ENCODE measurements at places on chromosomes 16 and 17.

GRCh38 chr16:54891346-54891745 is 39.3 kb upstream of the IRX5 start:
- DNase-seq, result no peak

DNA sequence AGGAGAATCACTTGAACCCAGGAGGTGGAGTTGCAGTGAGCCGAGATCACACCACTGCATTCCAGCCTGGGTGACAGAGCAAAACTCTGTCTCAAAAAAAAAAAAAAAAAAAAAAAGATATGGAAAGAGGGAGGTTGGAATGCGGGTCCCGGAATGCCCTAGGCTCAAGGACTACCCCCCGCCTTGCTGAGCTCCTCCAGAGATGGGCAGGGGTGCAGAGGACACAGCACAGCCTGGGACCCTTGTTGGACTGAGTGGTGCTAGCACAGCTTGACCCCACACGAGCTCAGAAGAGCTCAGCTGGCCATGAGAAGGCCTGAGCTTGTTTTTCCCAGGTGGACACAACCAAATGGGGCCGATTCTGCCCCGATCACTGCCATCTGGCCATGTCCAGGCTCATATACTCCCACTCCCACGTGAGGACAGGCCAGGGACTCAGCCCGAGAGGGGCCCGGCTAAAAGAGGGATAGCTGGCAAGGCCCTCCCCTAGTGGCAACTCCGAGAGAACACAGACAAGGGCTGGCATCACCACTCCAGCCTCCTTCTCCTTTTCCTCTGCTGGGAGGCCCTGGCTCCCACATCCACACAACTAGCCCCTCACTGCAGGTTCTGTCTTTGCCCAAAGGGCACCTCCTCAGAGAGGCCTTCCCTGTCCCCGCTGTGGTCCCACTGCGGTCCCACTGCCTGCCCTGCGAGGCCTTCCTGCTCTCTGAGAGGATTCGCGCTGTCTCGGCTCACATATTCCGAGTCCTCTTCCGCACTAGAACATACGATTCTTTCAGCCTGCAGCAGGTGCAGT is 11.0 kb downstream of the SGCA start:
- peak; percentile 21 for DNase-seq

DNA sequence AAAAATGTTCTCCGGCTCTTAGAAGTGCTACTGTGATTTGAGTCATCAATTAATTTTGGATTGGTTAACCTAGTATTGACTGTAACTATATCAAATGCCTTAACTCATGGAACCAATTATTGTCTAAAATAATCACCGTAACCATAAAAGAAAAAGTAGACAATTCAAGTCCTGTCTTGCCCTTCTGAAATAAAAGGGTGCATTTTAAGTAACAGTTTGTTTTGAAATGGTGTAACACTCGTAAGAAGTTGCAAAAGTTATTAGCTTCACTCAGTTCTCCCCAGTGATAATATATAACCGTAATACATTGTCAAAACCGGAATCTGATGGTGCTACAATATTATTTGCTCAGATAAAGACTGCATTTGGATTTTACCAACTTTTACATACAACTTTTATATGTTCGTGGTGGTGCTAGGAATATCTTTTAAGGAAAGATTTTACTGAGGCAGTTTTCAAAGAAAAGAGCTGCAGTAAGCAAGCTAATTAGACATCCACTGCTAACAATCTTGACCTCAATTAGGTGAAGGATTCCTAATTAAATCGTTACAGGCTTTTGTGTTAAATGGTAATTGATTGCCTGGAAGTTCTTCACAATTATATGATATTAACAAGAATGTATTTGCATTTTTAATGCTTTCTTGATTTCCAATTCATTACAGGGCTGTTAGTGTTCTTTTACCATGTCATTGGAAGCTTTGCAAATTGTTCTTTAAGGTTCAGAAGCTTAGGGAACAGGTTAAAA is 413.1 kb upstream of the MON1B start:
- DNase-seq, result no peak

- DNase-seq, result peak; percentile 5
Measured at GRCh38 chr16:64094181-64094965, 1027.5 kb downstream of the CDH11 start.

- no peak for DNase-seq
Measured at GRCh38 chr17:33924104-33924503, 331.0 kb upstream of the CCL2 start.

DNA sequence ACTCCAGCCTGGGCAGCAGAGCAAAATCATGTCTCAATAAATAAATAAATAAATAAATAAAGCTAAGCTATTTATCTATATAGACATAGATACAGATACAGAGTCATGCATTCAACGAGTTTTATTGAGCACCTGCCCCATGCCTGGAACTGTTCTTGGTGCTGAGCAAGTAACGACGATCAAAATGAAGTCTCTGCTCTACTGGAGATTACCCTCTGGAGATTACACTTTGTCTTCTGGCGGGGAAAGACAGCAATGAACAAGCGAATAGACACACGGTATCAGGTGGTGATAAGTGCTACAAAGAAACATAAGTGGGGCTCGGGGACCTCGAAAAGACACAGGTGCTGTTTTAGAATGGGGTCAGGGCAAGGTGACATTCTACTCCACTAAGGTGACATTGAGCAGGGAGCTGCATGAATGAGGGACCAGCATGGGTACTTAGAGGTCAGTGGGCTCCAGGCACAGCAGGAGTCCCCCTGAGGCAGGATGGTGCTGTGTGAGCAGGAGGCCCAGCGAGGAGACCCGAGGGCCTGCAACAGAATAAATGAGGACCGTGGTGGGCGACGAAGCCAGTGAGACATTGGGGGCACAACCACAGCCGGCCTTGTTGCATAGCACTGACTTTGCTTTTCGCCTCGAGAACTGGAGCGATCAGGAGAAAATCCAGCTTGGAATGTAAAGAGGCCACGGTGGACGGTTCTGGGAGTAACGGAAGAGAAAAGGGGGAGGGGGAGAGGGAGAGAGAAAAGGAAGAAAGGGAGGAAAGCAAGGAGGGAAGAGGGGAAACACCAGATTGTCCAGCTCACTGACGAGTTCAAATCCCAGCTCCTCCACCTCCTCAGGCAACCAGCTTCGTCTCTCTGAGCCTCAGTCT is 42.4 kb upstream of the MEAK7 start:
- no peak for DNase-seq

GRCh38 chr16:11254913-11255736 is 879 bp downstream of the SOCS1 start:
- DNase-seq, result peak; percentile 46

- DNase-seq, result no peak
Measured at GRCh38 chr16:7027401-7027800, 305.2 kb upstream of the RBFOX1 start.

- peak; percentile 15 for DNase-seq
Measured at GRCh38 chr16:76294396-76295214, 17.4 kb downstream of the CNTNAP4 start.

DNA sequence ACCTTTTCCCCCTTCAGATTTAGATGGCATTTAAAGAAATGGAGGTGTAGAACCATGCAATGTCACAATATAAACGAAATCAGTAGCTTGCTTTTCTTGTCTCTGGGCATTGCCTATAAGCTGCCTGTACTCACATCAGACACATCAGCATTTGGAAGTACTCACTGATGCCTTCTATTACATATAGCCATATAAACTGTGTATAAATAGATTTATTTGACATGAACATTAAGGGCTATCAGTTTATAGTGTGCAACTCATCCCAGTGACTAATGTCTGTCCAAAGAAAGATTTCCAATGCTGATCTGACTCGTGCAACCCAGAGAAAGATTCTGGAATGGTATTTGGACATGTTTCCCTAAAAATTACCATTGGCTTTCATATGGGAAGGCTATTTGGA is 417.9 kb upstream of the MAF start:
- DNase-seq, result no peak

DNA sequence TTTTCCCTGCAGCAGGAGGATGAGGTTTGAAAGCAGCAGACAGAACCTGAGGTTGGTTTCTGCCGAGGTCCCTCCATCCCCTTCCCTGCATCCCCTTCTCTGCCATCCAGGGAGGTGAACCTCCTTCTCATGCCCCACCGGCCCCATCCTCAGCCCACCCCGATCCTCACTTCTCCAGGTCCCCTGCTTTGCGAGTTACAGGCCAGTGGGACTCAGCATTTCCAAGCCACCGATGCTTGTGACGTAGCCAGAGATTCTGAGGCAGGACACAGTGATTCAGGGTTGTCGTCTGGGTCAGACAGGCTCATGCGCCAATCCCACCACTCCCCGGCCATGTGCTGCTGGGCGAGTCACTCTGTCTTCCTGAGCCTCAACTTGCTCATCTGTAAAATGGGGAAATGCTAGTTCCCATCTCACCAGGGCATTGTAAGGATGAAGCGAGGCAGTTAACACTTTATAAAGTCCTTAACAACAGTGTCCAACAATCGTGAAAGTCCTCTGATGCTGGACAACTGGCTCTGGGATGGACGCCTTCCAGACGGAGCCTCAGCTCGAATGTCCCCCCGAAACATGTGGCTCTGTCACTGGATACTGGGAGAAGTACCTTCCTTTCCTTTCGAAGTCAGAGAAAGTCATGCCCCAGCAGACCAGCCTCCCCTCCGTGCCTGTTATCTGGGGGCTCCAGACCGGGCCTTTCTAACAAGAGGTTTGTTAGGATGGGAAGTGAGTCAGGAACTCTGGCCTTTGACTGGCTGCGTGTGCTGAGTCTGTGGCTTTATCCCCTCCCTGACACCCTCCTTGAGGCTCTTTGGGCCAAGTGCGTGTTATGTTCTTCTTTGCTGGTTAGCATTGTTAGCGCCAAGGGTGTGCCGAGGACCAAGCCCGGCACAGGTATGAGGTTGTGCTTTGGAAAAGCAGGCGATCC is 21.9 kb downstream of the SEC14L5 start:
- DNase-seq, result no peak

GRCh38 chr16:88953003-88953690 is 23.9 kb downstream of the CBFA2T3 start:
- no peak for DNase-seq

- no peak for DNase-seq
Measured at GRCh38 chr17:12053552-12053951, 32.9 kb downstream of the MAP2K4 start.

DNA sequence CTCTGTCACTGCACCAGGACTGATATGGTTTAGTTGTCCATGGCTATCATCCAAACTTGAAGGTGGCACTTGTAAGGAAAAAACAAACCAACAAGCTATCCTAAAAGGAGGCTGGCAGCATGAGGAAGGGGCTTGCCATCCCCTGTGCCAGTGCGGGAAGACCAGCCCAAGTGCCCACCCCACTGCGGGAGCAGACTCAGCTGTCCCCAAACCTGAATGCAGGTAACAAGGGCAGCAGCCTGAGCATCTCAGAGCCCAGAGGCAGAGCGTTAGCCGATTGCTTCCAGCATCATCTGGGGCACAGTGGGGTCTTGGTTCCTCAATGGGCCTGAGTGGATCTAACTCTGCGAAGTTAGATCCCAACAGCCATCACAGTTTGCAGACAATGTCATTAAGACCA is 29.2 kb upstream of the C16orf78 start:
- no peak for DNase-seq

DNA sequence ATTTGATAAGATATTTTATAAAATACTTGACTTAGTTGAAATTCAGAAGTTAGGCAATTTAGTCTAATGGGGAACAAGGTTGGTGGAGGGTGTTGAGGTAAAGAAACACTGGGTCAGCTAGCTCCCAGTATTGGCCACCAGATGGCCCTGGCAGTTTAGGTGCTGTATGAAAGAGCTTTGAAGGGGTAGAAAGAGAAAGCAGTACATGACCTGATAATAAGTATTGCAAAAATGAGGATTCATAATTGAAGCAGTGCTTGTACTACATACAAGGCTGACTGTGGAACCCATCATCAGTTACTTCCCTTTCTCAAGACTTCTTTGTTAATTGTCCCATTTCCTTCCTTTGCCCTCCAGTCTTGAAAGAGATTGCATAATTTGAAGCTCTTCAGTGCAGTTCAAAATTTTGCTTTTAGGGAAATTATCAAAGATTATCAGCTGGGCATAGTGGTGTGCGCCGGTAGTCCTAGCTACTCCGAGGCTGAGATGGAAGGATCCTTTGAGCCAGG is 29.4 kb downstream of the TANC2 start:
- peak; percentile 68 for DNase-seq

DNA sequence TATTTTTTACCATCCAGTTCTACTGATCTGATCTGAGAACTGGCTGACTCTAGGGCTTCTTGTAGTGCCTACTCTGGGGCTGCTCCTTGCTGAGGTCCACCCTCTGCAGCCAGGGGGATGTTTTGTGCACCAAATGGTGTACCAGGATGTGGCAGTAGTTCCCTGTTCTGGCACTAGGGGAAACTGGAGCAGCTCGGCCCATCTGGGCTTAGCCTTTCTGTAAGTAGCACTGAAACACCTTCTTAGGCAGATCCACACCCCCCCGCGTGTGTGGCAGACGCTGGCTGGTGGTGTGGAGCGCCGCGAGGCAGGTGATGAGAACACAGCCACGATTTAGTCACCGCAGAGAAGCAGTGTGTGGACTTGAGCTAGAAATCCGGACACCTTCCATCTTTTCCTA is 17.0 kb downstream of the DUSP14 start:
- peak; percentile 32 for DNase-seq
